Aorta (tissue), 5 donors: ENCODE measurements at places on chromosomes 3 and 15. TPM values are rescaled to one million over a fixed set of nuclear protein-coding genes. Genes with fewer than 3 reads are reported as not detected.

LRRIQ4 gene
- total RNA-seq: not detected

HYAL1 gene
- total RNA-seq: 9.3 TPM

IL20RB gene
- 3.6 TPM for total RNA-seq

DNA sequence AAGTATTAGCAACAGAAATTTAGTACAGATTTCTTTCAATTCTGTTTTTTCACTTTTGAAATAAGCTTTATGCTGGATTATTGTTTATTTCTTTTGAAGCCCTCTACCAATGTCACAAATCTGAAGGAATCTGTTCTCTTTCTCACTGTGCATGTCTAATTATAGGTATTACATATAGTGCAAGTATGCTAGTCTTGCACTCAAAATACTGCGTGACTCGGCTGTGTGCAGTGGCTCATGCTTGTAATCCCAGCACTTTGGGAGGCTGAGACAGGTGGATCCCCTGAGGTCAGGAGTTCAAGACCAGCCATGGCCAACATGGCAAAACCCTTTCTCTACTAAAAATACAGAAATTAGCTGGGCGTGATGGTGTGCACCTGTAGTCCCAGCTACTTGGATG lies 95.8 kb upstream of the PLAAT1 start:
- no peak for DNase-seq
- H3K27me3 ChIP-seq: no peaks in the 10 kb centered on the region

DNA sequence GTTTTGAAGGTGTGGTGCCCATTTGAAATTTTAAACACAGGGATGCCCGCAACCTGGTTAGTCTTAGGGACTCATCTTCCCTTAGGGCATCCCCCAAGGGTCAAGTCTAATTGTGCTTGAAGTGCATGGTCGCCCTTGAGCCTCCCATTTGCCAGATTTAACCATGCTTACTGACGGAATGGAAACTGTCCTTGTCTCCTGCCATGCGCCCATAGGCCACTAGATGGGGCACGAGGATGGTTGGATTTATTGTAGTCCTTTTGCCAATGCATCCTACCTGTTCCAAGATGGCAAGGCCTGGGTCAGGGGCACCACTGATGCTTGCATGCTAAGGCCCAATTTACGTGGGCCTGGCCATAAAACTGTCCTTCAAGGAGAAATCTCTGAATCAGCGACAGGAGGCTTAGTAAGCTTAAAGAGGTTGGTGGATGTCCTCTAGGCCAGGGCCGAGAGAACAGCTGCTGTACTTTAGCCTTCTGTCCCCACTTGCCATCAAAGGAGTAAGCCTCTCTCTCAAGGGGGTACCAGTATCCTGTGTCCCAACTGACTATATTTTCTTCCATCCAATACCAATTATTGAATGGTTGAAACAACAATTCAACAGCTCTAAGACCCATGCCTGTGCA lies 355.4 kb downstream of the OTOL1 start:
- DNase-seq: peak; percentile 39
- no peaks in the 10 kb centered on the region for H3K27me3 ChIP-seq
- H3K36me3 ChIP-seq: no peaks in the 10 kb centered on the region
- no peak overlapping the region for H3K27ac ChIP-seq
- no peaks in the 10 kb centered on the region for H3K4me1 ChIP-seq

DNA sequence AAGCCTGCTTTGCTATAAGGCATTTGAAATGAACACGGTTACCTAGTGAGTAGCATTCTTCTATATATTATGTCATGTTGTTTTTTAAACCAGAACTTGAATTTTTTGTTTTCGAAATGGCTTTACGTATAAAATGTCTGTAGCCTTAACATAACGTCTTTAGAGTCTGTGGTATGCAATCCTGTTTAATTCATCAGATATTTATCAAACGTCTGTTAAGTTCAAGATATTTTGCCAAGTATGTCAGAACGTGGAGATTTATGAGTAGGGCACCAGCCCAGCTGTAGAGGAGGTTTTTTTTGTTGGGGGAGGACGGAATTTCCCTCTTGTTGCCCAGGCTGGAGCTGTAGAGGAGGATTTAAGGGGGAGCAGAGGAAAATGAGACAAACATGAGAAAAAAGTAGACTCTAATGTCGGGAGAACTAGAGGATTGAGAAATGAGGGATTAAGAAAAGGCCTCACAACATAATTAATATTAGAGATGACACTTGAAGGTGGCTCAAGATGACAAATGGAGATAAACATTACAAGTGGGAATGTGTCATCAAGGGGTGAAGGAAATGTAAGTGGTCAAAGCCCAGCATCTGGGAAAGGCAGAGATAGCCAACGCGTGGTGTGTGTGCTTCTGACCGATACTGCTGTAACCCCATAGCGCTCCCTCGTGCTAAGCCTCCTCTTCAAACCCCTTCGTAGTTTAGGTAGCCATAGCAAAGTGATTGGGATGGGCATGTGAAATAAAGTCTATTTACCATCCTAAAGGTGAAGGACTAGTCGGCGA lies 154.0 kb upstream of the GOLGA6L4 start:
- H3K36me3 ChIP-seq: no peaks in the 10 kb centered on the region
- DNase-seq: no peak
- H3K27ac ChIP-seq: no peak overlapping the region
- H3K27me3 ChIP-seq: no peaks in the 10 kb centered on the region
- H3K4me3 ChIP-seq: no peak overlapping the region

GRCh38 chr3:157285141-157285540 lies 125.2 kb upstream of the CCNL1 start:
- no peak overlapping the region for H3K27ac ChIP-seq
- no peak overlapping the region for H3K4me3 ChIP-seq
- no peaks in the 10 kb centered on the region for H3K27me3 ChIP-seq
- DNase-seq: no peak
- no peaks in the 10 kb centered on the region for H3K36me3 ChIP-seq

- H3K36me3 ChIP-seq: no peaks in the 10 kb centered on the region
- no peak for DNase-seq
- H3K27ac ChIP-seq: no peak overlapping the region
- H3K4me1 ChIP-seq: no peaks in the 10 kb centered on the region
- H3K4me3 ChIP-seq: no peak overlapping the region
- no peaks in the 10 kb centered on the region for H3K27me3 ChIP-seq
Observed at GRCh38 chr3:40961104-40961857, 238.0 kb upstream of the CTNNB1 start.

DNA sequence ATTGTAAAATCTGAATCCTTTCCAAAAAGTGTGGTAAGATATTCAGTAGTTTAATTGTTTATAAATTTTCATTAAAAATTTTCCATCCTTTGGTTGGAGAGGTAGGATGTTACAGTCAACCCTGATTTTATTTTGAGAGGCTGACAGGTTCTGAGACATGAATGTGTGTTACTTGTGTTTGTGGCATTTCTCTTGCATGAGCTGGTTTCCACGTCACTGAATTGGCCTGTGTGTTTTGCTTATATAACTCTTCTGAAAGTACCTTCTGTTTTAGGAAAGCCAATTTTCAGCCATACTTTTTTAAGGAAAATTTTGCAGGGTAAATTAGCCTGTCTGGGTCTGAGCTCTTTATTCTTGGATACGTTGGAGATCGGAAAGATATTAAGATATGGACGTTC lies 30.7 kb downstream of the PXYLP1 start:
- no peaks in the 10 kb centered on the region for H3K27me3 ChIP-seq
- H3K4me3 ChIP-seq: no peak overlapping the region
- H3K27ac ChIP-seq: no peak overlapping the region

GRCh38 chr3:196378146-196378841 lies 40.1 kb upstream of the TM4SF19 start:
- no peak overlapping the region for H3K27ac ChIP-seq
- H3K36me3 ChIP-seq: no peaks in the 10 kb centered on the region
- no peaks in the 10 kb centered on the region for H3K27me3 ChIP-seq
- no peak for DNase-seq
- H3K4me3 ChIP-seq: no peak overlapping the region
- H3K4me1 ChIP-seq: no peaks in the 10 kb centered on the region

DNA sequence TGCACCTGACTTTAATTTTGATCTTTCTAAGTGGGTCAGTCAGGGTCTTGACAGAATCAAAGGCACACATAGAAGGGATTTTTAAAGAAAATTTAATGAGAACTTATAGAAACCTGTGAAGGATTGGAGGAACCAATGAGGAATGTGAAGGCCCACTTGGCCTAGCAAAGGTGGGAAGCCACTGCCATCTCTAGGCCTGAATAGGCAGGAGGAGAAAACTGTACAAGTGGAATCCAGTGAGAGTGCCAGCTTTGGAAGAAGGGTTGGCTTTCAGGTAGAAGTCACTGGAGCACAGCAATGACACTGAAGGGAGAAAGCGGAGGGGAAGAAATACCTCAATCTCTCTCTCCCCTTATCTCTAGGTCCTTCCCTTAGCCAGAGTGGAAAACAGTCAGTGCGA lies 380.7 kb upstream of the KCNMB2 start:
- H3K4me3 ChIP-seq: no peak overlapping the region
- H3K27ac ChIP-seq: no peak overlapping the region
- no peaks in the 10 kb centered on the region for H3K4me1 ChIP-seq
- no peak for DNase-seq
- no peaks in the 10 kb centered on the region for H3K27me3 ChIP-seq

- H3K36me3 ChIP-seq: no peaks in the 10 kb centered on the region
- peaks cover 3% of the 10 kb centered on the region for H3K4me1 ChIP-seq
- no peak for DNase-seq
Observed at GRCh38 chr3:69371816-69372215, 14.1 kb downstream of the FRMD4B start.

- no peak overlapping the region for H3K4me3 ChIP-seq
- H3K27ac ChIP-seq: no peak overlapping the region
- DNase-seq: no peak
Observed at GRCh38 chr15:75407083-75407482, 38.7 kb upstream of the MAN2C1 start.

DNA sequence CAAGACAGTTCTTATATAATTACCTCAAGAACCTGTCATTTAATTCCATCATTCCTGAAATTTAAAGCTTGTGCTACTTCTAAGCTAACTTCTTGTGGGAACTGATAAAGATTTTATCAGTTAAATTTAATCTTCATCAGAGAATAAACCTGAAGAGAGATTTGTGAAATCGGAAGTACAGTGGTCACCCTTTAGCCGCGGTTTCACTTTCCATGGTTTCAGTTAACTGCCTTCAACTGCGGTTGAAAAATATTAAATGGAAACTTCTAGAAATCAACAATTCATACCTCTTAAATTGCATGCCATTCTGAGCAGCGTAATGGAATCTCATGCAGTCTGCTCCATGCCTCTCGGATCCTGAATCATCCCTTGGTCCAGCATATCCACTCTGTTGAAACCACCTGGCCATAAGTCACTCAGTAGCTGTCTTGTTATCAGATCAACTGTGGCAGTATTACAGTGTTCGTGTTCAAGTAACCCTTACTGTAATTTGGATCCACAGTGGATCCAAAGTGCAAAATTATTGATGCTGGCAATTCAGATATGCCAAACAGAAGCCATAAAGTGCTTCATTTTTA lies 626.1 kb downstream of the CADM2 start:
- no peaks in the 10 kb centered on the region for H3K27me3 ChIP-seq
- H3K4me3 ChIP-seq: no peak overlapping the region
- H3K4me1 ChIP-seq: no peaks in the 10 kb centered on the region
- no peak for DNase-seq
- no peaks in the 10 kb centered on the region for H3K36me3 ChIP-seq
- no peak overlapping the region for H3K27ac ChIP-seq

GRCh38 chr3:141427764-141428163 lies 59.1 kb upstream of the RASA2 start:
- peaks cover 1% of the 10 kb centered on the region for H3K36me3 ChIP-seq
- DNase-seq: no peak
- peak overlapping the region; percentile 38 for H3K27ac ChIP-seq
- H3K27me3 ChIP-seq: no peaks in the 10 kb centered on the region
- H3K4me3 ChIP-seq: no peak overlapping the region
- H3K4me1 ChIP-seq: peaks cover 3% of the 10 kb centered on the region

- no peaks in the 10 kb centered on the region for H3K36me3 ChIP-seq
- no peaks in the 10 kb centered on the region for H3K27me3 ChIP-seq
- H3K4me3 ChIP-seq: no peak overlapping the region
- peaks cover 18% of the 10 kb centered on the region for H3K4me1 ChIP-seq
Observed at GRCh38 chr3:12954180-12954579, 112.8 kb upstream of the RPL32 start.

DNA sequence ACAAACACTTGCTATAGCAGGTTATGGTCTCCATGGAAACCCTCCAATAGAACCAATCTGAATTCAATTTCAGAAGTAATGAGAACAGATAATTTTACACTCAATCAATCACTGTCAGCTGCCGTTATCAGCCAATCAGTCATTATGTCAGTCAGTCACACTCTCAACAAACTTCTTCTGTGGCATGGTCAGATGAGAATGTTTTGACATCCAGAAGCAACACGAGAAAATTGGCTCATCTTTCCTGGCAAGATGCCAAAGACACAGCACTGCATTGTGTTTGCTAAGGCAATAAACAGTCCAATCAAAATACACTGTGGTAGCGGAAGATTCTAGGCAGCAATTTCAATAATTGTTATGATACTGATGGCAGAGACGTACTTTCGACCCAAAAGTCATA lies 190.7 kb downstream of the RORA start:
- no peaks in the 10 kb centered on the region for H3K36me3 ChIP-seq
- H3K27me3 ChIP-seq: no peaks in the 10 kb centered on the region
- no peak overlapping the region for H3K4me3 ChIP-seq
- H3K4me1 ChIP-seq: peaks cover 9% of the 10 kb centered on the region
- peak overlapping the region; percentile 25 for H3K27ac ChIP-seq

- H3K27ac ChIP-seq: no peak overlapping the region
- H3K4me1 ChIP-seq: no peaks in the 10 kb centered on the region
- H3K36me3 ChIP-seq: no peaks in the 10 kb centered on the region
- H3K4me3 ChIP-seq: no peak overlapping the region
- DNase-seq: no peak
Observed at GRCh38 chr15:82847703-82848102, 38.3 kb downstream of the WHAMM start.

GRCh38 chr15:96029172-96029571 lies 301.3 kb upstream of the NR2F2 start:
- no peaks in the 10 kb centered on the region for H3K27me3 ChIP-seq
- H3K27ac ChIP-seq: no peak overlapping the region
- H3K4me3 ChIP-seq: no peak overlapping the region
- no peak for DNase-seq
- H3K4me1 ChIP-seq: no peaks in the 10 kb centered on the region

DNA sequence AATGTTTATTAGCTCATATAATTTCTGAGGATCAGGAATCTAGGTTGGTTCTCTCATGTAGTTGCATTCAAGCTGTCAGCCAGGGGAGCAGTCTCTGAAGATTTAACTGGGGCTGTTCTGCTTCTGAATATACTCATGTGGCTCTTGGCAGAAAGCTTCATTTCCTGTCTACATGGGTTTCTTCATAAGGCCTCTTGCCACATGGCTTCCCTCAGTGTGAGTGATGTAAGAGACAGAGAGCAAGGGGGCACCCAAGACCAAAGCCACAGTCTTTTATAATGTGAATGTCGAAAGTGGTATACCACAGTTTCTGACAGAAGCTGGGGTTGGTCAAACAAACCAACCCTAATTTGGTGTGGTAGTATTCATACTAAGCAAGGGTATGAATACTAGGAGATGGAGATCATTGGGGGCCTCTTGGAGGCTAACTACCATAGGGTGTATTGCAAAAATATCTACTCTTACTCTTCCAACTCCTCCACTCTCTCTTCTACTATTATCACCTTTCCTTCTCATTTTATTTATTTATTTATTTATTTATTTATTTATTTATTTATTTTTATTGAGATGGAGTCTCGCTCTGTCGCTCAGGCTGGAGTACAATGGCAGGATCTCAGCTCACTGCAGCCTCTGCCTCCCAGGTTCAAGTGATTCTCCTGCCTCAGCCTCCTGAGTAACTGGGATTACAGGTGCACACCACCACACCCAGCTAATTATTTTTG lies 123.8 kb downstream of the B3GALNT1 start:
- H3K36me3 ChIP-seq: no peaks in the 10 kb centered on the region
- peak; percentile 47 for DNase-seq
- no peaks in the 10 kb centered on the region for H3K4me1 ChIP-seq
- H3K27ac ChIP-seq: no peak overlapping the region
- no peaks in the 10 kb centered on the region for H3K27me3 ChIP-seq
